RPMI7951 (cell line): ENCODE measurements at places on chromosomes 12 and 14.
A peak's percentile ranks its signal among the peaks of the same experiment; 100 is the strongest.

DNA sequence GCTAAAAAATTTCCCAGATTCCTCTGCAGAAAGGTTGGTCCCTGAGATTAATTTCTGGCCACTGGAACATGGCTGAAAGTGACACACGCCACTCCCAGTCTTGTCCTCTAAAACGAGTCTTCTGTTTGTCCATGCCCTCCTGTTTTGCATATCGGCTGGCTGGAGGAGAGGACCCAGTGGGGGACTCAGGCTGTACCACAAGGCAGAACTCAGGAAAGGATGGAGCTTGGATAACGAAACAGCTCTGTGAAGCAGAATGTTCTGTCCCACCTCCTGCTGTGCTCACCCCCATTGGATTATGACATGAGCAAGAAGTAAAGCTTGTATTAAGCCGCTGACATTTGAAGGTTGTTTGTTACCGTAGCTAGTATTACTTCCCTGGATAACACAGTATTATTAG, 856.2 kb downstream of the BCL11B start:
- no peak for DNase-seq

DNA sequence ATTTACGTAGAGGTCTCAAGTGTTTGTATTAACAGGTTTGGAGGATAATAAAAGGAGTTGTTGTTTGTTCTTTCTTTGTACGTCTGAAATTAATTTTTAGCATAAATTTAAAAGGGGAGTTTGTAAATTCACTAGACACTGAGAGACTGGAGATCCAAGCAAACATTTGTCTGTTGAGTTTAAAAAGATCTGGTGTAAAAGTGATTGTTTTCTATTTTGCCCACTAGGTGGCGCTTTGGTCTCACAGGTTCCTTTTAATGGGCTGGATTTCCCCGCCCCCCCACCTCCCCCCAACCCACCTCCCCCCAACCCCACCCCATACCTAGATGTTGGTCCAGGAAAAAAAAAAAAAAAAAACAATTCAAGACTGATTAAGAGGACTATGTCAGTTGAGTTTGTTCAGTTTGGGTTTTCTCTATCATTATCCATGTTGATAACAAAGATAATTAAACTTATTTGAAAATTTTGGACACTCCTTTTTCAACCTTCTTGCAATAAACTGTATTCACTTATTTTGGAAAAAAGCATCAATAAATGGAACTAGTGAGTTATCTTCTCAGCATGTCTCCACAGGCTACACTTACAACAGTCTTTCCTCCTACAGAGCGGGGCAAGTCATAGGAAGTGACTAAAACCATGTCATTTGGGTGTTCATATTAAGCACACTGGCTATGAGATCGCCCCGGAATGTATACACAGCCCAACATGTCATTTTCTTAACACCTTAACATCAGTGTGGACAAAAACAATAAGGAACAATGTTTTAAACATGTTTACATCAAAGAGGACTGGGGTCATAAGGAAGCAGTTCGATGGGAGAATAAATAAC, 841.1 kb downstream of the NRXN3 start:
- peak; percentile 6 for DNase-seq

GRCh38 chr12:24425601-24425970, 476.1 kb upstream of the SOX5 start:
- DNase-seq = no peak

GRCh38 chr12:72057330-72057914, 118.8 kb downstream of the TPH2 start:
- DNase-seq = no peak

- DNase-seq = peak; percentile 60
Measured at GRCh38 chr14:75315144-75315543, 36.5 kb downstream of the FOS start.

GRCh38 chr12:93015871-93016751, 87.0 kb upstream of the EEA1 start:
- no peak for DNase-seq

DNA sequence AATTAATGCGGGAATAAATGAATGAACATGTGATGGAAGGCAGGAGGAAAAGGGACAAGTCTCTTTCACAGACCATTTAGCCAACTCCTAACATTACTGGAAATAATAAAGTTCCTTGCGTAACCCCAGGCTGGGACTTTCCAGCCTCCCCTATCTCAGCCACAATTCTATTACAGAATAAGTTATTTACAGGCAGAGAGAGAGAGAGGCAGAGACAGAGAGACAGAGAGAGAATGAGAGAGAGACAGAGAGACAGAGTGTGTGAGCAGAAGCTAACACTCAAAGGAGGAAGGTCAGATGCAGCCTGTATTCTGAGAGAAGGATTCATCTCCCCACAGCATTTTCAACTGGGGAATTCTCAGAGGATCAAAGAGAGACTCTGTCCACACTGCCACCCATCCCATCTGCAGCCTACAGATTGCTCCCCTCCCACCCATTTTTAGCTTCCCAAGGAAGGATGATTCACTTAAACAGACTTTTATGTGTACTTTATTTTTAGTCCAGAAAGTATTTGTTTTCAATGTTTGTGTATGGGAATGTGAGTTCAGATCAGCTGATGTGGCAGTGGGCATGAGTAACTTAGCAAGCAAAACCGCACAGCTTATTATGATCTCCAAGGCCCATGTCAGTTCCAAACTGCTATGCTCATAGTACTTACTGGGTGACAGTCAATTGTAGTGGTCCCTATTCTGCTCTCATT, 165.7 kb downstream of the CAND1 start:
- peak; percentile 95 for DNase-seq

- DNase-seq = peak; percentile 27
Measured at GRCh38 chr14:30521899-30522736, 36.8 kb upstream of the G2E3 start.

GRCh38 chr12:24014915-24015832, 65.7 kb upstream of the SOX5 start:
- no peak for DNase-seq

GRCh38 chr12:9973949-9974348, 2.7 kb downstream of the CLEC12A start:
- no peak for DNase-seq

DNA sequence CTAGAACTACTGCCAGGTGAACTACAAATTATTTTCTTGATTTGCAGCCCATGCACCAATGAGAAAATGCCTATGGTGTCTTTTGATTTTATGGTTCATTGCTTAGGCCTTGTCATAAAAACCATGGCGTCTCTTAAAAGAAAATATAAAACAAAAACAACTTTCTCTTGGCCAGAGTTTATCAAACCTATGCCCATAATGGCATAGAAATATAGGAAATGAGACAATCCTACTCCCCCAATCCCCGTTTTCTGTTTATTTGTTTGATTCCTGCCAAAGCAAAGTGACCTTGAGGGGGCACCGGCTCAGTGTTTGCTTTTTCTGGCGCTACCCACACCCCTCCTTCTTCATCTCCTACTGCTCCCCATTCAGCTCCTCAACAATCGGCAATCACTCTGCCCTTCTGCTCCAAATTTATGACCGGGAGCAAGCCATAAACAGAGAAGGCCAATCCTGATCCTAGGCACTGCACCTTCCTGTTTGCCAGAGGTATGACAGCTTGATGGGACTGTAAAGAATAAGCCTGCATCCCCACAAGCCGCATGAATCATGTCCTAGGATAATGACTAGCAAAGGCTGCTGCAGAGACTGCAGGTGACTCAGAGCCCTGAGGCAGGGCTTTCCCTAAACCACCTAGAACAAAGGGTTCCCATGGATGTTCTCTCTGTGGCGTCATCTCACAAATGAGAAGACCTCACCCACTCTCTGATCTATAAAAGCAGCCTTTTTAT, 874.9 kb downstream of the NRXN3 start:
- DNase-seq = peak; percentile 62

- DNase-seq = no peak
Measured at GRCh38 chr14:91878274-91878673, 10.9 kb upstream of the TC2N start.
